Vagina (tissue), 2 donors: ENCODE measurements at places on chromosomes 6 and 20. TPM values are rescaled to one million over a fixed set of nuclear protein-coding genes. Genes with fewer than 3 reads are reported as not detected.

The NR2E1 gene
- not detected for total RNA-seq

DNA sequence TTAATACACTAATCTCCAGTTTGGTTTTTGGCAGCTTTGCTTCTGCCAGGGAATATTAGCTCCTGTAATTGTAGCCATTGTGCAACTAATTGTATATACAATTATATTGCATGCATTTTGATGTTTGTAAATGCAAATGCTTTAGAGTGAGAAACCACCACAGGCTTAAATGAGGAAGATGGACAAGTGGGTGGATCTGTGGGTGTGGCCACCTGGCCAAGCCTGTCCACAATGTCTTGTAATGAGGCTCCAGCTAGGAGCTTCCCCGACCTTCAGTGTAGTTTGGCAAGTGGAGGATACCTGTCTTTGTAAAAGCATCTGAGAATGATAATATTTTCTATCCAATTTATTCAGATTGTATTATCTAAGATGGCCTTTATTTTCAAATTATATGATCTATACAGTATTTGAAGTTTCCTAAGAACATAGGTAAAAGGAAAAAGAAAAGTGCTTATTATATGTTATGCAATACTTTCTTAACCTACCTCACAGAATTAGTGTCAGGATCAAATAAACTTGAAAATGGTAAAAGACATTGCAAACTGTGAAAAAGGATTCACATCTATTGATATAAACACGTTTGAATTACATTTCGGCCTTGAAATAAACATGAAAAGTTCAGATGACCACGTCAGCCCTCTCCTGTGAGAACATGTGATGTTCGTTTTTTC, 49.3 kb upstream of the ARID1B start:
- DNase-seq = no peak

The OTOR gene
- not detected for total RNA-seq

DNA sequence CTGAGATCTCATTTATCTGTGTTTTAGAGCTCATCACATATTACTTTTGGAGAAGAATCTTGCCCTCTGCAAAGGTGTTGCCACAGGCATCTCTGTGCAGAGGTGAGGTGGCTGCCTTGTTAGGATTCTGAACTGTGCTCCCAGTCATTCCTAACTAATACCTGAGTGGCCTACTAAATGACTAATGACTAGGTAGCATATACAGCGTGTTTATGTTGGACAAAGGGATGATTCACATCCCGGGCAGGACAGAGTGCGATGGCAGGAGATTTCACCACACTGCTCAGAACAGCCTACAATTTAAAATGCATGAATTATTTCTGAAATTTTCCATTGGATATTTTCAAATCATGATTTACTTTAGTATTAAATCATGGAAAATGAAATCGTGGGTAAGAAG, 23.1 kb upstream of the CGA start:
- no peak for DNase-seq

The DEFB110 gene
- not detected for total RNA-seq

- no peak for DNase-seq
These were observed 11.5 kb downstream of the DLGAP4 start for GRCh38 chr20:36317675-36318074.

GRCh38 chr6:30075790-30076732, 492 bp upstream of the RNF39 start:
- DNase-seq = no peak

The SDHAF4 gene
- total RNA-seq = 5.6 TPM

GRCh38 chr20:63042448-63043071, 35.8 kb upstream of the BHLHE23 start:
- DNase-seq = no peak

- no peak for DNase-seq
These were observed 41.7 kb downstream of the SLC23A2 start for GRCh38 chr20:4959592-4959991.

The NQO2 gene
- 11.8 TPM for total RNA-seq

GRCh38 chr20:4104842-4105241, 89.5 kb upstream of the RNF24 start:
- peak; percentile 58 for DNase-seq

DNA sequence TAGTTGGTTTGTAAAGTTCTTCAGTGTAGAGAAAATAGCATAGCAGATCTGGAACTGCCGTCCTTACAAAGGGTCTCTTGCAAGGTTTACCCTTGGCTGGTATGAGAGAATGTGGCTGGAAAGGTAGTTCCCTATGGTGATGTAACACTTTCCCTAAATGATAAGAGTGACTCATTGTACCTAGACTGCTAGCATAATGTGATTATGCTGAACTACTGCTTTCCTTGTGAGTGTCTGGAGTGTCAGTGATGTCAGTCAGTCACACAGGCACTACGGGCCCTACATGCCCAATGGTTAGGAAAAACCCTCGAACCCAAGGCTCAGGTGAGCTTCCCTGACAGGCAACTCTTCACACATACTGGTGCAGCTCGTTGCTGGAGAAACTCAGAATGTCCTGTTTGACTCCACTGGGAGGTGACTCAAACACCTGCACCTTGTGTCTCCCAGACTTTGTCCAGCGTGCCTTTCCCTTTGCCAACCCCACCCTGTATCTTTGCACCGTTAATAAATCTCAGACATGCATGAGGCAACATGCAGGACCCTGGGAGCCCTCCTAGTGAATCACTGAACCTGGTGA, 28.4 kb upstream of the LY86 start:
- DNase-seq = no peak

GRCh38 chr6:13135152-13135551, 193.2 kb downstream of the TBC1D7 start:
- no peak for DNase-seq

The LTB gene
- total RNA-seq = 5.4 TPM

The MYLIP gene
- total RNA-seq = 30.7 TPM

DNA sequence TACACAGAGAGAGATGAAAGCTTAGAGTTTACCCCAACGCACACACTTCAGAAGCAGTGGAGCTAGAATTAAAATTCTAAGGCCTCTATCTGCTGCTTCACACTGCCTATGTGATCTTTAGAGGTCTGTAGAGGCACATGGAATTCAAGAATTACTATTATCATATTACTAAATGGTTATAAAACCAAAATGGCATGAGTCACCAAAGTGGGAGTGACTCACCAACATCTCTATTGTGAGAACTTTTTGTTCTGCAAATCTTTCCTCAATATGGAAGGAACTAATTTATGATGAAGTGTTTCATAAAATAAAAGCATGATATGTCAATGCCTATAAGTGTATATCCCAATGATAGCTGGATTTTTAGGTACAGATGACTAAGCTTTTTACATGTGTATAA, 28.5 kb upstream of the TMEM244 start:
- DNase-seq = no peak

DNA sequence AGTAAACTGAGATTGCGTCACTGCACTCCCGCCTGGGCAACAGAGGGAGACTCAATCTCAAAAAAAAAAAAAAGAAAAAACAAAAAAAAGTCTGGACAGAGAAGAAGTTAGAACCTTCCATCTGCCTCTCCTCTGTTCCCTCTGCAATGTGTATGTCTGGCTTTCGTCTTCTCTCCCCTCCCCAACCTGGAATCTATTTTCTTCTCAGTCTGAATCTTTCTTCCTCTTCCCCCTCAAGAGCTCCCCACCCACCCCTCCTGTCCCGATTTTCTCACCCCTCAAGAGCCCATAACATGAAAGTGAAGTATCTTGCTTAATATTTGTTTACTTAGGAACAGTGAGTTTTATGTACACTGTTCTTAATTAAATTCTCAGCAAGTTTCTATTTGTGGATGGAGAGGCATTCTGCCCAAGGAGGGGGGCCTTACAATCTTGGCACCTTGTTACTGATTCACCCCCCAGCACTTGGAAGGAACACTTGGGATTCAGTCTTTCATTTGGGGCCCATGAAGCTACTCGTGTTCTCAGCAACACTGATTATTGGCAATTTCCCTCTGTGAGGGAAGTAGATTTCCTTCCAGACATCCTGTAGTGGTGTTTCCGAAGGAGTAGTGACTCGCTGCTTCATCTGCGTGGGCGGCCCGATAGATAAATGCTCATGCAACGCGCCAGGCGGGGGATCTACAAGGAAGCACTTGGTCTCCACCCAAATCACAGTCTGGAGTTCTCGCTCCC, 69.3 kb upstream of the SRSF6 start:
- DNase-seq = no peak

The SAYSD1 gene
- total RNA-seq = 10.6 TPM

DNA sequence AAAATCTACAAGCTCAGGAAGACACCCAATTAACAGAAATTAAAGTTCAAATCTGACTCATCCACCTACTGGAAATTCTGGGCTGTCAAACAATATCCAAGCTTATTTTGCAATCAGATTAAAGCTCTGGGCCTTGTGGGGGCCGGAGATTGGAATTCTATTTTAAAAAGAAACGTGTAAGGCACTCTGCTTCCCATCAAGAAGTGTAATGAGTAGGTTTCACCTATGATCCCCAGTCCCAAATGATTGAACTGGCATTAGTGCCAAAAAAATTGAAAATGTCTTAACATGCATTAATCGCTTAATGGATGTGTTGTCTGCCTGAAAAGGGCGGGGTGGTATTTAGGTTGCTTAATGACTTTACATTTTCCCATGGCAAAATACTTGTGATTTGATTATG, 542.4 kb upstream of the BTBD3 start:
- no peak for DNase-seq

DNA sequence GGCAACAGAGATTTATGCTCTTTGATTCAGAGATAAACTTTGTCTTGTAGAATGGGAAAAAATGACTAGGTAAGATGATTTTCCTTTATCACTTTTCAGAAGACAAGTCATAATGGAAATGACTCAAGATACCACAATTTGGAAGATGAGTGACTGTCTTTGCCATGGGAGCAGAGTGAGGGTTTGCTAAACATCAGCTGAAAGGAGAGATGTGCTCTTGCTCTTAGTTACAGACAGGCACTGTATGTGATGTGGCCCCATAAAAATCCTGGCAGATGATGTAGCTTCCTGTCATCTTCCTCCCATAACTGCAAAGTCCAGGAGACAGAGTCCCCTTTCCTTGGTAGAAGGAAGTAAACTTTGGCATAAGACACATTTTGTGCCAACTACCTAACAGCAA, 47.6 kb downstream of the BACH2 start:
- no peak for DNase-seq

DNA sequence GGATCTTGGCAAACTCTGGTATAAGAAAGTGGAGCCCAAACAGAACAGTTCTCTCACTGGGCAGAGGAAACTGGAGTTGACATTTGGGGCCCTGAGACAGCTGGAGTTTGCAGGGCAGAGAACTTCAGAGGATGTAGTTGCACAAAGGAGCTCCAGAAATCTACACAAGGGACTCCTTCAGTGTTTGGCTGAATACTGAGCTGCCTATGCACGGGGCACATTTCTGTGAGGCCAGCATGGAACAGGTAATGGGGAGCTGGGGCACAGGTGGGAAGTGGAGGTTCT, 169.3 kb downstream of the ANKRD60 start:
- DNase-seq = no peak

The WFDC5 gene
- total RNA-seq = 6.1 TPM

GRCh38 chr20:7903429-7903828, 36.8 kb downstream of the HAO1 start:
- DNase-seq = no peak
